ENCODE measurements at places on chromosomes 11 and 22.

DNA sequence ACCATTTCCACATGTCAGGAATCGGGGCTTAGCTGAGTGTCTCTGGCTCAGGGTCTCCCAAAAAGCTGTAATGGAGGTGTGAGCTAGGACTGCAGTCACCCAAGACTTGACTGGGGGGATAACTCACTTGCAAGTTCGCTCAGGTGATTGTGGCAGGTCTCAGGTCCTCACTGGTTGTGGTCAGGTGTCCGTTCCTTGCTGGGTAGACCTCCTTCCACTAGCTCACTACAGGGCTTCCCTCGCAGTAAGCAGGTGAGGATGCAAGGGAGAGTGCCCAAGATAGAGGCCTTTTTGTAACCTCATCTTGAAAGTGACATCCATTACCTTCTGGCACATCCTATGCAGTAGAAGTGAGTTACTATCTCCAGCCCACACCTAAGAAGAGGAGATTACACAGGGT is 29.5 kb downstream of the C11orf58 start:
- no peak for DNase-seq

DNA sequence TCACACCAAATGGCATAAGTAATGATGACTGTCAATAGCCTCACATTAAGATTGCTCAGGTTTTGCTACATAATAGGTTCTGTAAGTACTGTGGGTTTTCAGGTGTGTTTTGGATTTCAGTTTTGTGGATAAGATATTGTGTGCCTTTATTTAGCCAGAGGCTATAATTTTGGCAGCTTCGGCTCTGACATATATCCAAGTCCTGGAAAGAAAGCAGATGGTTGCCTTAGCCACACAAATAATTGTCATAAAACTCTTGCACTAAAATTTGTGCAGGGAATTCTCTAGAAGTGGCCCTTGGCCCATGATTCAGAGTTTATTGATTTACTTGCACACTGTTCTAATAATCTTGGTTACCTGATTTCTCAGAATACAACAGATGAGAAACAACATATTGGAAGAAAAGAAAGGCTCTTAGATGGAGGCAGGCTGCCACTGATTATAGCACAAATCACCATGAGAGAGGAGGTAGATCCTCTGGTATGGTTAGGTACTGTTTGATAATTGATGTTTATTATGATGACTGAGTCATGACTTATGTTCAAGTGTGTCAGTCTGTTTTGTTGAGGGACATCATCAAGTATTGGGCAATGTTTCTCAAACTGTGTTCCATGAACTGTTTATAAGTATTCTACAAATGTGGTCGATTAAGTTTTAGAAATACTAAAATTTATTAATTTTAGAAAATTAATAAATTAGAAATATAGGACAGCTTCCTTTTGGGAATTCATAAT is 9.6 kb downstream of the REXO2 start:
- no peak for DNase-seq

DNA sequence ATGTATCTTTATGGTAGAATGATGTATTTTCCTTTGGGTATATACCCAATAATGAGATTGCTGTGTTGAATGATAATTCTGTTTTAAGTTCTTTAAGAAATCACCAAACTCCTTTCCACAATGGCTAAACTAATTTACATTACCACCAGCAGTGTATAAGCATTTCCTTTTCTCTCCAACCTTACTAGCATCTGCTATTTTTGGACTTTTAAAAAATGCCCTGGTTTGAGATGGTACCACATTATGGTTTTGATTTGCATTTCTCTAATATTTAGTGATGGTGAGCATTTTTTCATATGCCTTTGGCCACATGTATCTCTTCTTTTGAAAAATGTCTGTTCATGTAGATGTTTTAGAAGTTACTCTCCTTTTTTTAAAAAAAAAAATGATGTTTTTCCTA is 142.0 kb downstream of the METTL15 start:
- DNase-seq = no peak

DNA sequence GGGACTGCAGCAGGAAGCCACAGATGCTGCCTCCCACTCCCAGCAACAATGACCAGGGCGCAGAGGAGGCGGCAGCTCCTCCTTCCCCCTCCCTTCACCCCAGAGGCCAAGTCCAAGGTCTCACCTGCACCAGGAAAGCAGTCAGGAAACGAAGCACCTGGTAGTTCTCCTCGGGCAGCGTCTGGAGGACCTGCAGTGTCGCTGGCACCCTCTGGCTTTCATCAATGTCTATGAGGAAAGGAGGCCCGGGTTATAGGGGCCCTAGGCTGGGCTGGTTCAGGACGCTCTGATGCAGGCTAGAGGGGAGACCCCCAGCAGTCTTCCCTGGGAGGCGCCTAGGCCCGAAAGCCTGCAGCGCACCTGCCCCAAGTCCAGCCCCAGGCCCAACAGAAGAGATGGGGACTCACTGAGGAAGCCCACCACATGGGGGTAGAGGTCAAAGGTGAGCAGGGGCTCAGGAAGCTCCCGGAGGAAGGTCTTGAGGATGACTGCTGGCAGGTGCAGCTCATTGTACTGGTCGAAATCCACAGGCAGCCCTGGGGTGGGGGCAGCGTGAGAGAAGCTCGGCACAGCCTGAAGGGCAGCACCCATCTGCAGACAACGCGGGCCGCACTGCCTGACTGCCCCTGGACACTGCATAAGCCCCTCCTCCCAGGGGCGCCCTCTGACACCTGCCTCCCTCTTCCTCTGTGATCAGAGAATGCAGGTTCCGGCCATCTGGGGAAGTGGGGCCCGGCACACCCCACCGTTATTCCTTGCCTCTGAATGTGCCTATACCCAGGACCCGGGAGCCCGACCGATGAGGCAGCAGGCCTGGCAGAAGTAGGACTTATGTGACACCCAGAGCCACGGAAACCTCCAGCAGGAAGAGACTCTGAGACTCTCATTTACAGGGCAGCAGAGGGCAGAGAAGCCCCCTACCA is 20.9 kb downstream of the ARHGAP1 start:
- no peak for DNase-seq

- DNase-seq = peak; percentile 47
Measured at GRCh38 chr11:17816232-17816931, 81.8 kb downstream of the KCNC1 start.

DNA sequence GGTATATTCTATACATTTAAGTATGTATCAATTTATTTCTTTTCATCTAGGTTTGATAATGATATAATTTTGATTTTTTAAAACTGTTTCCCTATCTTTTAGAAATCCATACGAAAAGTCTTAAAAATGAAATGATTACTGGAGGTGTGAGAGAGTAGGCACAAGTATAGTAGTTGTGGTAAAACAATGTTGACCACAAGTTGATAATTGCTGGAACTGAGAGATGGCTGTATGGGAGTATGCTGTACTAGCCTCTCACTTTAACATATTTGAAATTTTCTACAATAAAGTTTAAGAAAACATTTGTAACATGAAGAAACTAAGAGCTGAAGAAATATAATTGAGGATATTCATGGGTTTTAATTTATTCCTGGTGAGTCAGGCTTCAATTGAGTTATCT is 30.0 kb downstream of the FSHB start:
- DNase-seq = no peak

DNA sequence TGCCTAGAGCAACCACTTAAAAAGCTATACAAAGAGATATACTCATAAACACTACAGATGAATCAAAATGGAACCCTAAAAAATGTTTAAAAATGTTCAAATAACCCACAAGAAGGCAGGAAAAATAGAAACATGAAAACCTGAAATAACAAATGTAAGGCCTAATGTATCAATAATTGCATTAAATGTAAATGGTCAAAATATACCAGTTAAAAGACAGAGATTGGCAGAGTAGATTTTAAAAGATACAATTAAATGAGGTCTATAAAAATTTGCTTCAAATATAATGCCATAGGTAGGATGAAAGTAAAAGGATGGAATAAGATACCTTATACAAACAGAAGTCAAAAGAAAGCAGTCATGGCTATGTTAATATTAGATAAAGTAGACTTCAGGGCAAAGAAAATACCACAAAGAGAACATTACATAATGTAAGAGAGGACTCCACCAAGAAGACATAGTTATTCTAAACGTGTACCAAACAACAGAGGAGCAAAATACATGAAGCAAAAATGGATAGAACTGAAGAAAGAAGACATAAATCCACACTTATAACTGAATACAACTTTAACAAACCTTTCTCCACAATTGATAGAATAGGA is 25.2 kb downstream of the SHANK2 start:
- no peak for DNase-seq

- DNase-seq = no peak
Measured at GRCh38 chr22:47048123-47049077, 285.9 kb downstream of the TBC1D22A start.

- DNase-seq = no peak
Measured at GRCh38 chr11:69641681-69642548, 959 bp downstream of the CCND1 start.

- DNase-seq = no peak
Measured at GRCh38 chr22:33083212-33083611, 25.0 kb upstream of the SYN3 start.

- peak; percentile 15 for DNase-seq
Measured at GRCh38 chr11:47979378-47980087, 826 bp upstream of the PTPRJ start.

- DNase-seq = no peak
Measured at GRCh38 chr22:20246368-20247009, 21.6 kb downstream of the RTN4R start.

GRCh38 chr11:24122291-24122690 is 374.6 kb upstream of the LUZP2 start:
- DNase-seq = peak; percentile 3
